ENCODE measurements at places on chromosomes 3 and 15. TPM values are rescaled to one million over a fixed set of nuclear protein-coding genes. Genes with fewer than 3 reads are reported as not detected.

The FES gene
- 5.5 TPM for total RNA-seq

The PRICKLE2 gene
- not detected for total RNA-seq

The PRR20G gene
- total RNA-seq = not detected

The SUCNR1 gene
- not detected for total RNA-seq

GRCh38 chr3:189629803-189630455, 1.3 kb upstream of the TP63 start:
- no peak overlapping the region for H3K27ac ChIP-seq
- H3K4me3 ChIP-seq = no peak overlapping the region
- no peaks in the 10 kb centered on the region for H3K36me3 ChIP-seq
- H3K27me3 ChIP-seq = no peaks in the 10 kb centered on the region
- no peaks in the 10 kb centered on the region for H3K4me1 ChIP-seq

- H3K4me3 ChIP-seq = no peak overlapping the region
- no peak overlapping the region for H3K27ac ChIP-seq
- no peaks in the 10 kb centered on the region for H3K36me3 ChIP-seq
Measured at GRCh38 chr15:36571301-36571700, 8.1 kb upstream of the CDIN1 start.

DNA sequence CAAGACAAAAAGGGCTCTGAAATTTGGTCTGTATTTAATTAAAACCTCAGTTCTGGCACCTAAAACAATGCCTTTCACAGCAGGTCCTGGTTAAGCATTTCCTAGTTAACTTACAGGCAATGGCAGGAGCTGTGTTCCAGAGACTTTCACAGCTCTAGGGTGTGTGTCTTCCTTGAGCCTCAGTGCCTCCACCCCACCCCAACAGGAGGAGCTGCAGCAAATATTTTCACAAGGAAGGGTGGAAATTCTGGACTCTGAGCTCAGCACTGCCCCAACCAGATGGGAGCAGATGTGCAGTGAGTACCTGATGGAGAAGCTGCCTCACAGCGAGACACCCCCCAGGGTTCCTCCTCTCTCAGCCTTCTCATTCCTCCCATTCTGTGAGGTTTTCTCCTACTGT, 106.3 kb upstream of the SPATA12 start:
- no peak overlapping the region for H3K27ac ChIP-seq
- DNase-seq = no peak
- no peaks in the 10 kb centered on the region for H3K36me3 ChIP-seq

Measured in CD4-positive, alpha-beta T cell (primary cell).